ENCODE measurements at places on chromosomes 13 and 19.
A peak's percentile ranks its signal among the peaks of the same experiment; 100 is the strongest.

- no peak for DNase-seq
Measured at GRCh38 chr19:1107661-1108261, 4.0 kb downstream of the GPX4 start.

DNA sequence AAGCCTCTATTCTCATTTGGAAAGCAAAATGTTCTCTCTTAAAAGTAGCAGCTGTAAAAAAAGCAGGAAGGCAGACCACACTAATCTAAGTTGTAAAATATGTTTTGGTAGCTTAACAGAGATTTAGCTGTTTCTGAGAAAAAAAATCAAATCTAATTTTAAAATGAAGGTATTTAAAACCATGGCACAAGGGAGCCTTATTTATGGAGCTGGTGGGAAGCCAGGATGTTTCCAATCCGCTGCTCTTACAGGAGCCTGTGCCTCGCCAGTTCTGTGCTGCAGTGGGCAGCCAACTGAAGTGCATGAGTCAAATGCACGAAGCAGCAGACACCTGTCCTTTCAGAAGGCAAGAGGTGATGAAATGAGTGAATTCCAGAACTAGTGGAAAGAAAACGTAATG is 28.2 kb downstream of the GPC6 start:
- no peak for DNase-seq

DNA sequence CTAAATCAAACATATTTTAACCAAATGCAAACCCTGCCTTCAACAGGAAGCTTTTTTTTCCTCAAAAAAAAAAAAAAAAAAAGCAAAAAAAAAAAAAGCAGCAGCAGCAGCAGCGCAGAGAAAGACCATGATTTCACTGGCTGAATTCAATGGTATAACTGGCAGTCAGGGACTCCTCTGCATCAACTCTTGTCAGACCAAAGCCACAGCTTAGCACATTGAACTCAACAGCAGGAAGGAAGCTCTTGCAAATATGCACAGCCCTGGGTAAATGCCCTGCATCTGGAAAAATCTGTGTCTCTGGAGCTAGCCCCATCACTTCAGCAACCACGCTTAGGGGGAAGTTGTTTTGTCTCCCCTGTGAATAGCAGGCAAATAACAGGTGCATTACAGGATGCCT is 17.6 kb upstream of the DHRS12 start:
- DNase-seq: no peak

- no peak for DNase-seq
Measured at GRCh38 chr13:44022196-44022595, 142.5 kb downstream of the LACC1 start.

DNA sequence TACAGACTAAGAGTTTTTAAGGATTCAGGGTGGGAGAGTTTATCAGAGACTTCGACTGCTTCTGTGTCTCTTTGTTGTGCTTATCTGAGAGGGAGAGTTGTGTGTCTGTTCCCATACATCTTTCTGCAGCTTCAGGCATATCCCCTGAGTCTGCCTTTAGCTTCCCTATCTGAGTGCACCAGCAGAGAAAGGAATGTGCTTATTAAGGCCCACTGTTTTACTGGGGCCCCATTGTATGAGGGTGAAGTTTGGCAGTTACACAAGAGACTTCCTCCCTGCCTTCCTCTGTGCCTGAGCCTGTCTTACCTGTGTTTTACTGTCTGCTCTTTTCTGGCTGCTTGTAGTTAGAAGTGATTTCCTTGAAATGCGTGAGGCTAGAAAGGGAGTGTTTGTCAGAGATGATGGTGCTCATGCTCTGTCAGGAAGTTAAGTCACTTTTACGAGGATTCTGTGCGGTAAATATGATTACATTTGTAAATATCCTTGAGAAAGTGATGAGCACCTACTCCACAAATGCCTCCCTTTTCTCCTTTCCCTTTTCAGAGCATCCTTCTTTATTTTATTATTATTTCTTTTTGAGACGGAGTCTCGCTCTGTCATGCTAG is 1228.9 kb upstream of the MIR17HG start:
- no peak for DNase-seq

- peak; percentile 92 for DNase-seq
Measured at GRCh38 chr19:41951686-41952172, 7.4 kb downstream of the RABAC1 start.

DNA sequence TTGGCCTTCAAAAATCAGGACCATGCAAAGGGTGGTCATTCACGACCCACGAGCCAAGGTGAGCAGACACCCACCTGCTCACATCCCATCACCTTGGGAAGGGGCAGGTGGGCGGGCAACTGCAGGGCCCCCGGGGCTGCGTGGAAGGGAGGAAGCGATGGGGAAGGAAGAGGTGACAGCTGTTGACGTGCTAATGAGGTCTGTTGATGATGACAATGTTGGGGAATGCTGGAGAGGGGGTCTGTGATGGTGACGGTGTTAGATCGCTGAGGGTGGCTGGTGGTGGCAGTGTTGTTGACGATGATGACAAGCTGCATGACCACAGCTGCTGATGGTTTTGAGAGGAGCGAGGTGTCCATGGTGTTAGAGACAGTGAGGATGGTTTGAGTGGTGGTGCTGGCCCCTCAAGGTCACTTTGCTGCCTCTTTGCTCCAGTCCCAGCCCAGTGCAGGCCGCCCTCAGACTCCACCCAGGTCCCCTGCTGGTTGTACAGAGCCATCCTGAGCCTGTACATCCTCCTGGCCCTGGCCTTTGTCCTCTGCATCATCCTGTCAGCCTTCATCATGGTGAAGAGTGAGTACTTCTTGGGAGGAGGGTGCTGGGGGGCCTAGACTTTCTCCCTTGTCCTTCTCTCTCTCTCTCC is 900 bp downstream of the MCEMP1 start:
- no peak for DNase-seq

DNA sequence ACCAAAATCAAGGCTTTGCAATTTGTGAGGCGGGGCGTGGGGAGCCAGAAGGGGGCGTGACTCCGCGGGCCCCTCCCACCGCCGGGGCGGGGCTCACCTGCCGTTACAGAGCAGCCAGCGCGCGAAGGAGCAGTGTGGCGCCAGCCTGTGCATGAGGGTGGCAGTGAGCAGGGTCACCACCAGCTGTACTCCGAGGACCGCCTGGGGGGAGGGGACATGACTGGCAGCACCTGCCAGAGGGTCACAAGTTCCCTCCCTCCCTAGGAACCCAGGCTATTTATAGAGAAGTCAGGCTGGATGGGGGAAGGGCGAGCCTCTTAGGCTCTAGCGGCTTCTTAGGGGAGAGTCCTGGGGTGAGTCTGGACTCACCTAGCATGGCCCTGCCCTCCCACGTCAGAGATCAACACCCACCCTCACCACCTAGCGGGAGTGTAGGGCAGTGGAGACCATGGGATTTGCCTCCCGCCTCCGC is 3.6 kb downstream of the TMEM161A start:
- no peak for DNase-seq

DNA sequence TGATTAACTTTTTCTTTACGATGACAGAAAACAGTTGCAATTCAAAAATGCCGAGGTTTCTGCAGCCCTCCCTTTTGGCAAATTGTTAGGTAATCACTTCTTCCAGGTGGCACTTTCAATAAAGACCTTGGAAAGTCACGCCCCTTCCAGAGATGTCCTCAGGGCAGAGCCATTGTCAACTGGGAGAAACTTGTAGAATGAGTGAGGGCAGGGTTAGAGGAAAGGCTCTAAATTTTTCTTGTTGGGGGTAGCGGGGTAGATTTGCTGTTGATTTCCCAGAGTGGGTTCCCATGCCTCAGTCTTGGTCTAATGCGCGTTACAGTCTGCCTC is 421.1 kb downstream of the FGF9 start:
- DNase-seq: no peak

- DNase-seq: peak; percentile 85
Measured at GRCh38 chr13:43023289-43023963, at the start of gene DNAJC15. Gene DNAJC15 (plus strand): TSS chr13:43023586. CDS start chr13:43023627, 41 bp downstream.

DNA sequence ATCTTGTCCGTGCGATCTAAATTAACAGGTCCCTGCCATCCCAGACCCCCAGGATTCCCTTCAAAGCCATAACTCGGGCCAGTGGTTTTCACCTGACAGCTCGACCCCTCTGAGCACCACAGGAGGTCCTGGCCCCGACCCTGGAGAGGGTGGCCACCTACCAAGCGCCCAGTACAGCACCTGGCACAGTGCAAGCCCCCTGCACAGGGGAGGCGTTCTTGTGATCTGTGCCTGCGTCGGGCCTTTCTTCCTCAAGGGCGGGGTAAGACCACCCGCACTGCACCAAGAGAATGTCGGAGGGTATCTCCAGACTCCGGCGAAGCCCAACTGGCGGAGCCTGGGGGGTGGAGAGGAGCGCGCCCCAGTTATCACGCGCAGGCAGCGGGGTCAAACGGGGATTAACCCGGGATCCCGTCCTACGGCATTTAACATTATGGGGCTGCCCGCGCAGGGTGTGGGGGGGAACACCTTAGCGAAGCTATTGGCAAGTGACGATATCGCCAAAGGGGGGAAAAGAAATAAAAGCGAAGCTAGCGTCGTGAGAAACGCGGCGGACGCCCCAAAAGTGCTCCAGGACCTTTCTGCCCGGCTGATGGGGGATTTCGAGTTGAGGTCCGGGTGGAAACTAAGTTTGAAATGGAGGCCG is 1.3 kb upstream of the HNRNPL start:
- DNase-seq: no peak

DNA sequence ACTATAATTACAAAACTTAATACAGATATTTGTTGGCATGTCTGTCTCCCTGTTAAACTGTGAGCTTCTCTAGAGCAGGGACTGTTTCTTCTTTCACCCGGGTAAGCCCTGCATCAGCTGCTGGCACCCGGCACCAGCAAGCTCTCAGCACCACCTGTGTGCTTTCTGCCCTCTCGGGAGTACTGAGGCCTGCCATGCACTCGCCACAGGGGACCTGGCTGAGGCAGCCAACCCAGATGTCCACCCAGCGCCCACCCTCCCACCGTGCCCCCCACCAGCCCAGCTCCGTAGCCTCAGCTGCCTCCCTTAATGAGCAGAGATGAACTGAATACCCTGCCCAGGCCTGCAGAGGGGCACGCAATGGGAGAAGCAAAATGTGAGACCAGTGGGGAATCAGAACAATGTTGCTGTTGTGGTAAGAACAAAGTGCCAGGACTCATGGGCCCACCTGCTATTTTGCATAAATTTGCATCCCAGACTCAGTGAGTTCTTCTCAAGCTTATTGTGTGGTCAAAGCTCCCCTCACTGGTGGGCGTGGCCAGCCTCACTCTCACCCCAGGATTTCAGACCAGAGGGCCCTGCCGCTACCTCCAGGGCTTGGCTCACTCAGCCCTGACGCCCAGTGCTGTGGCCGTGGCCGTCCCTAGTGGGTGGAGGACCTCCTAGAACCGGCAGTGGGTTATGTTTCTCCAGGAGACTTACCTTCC is 14.6 kb upstream of the SERPINE3 start:
- DNase-seq: no peak

- no peak for DNase-seq
Measured at GRCh38 chr19:47661161-47661560, 52.1 kb upstream of the EHD2 start.

- DNase-seq: no peak
Measured at GRCh38 chr13:35851356-35851755, 279.8 kb downstream of the DCLK1 start.

GRCh38 chr19:34673590-34673989 is 3.4 kb downstream of the SCGB2B2 start:
- no peak for DNase-seq

DNA sequence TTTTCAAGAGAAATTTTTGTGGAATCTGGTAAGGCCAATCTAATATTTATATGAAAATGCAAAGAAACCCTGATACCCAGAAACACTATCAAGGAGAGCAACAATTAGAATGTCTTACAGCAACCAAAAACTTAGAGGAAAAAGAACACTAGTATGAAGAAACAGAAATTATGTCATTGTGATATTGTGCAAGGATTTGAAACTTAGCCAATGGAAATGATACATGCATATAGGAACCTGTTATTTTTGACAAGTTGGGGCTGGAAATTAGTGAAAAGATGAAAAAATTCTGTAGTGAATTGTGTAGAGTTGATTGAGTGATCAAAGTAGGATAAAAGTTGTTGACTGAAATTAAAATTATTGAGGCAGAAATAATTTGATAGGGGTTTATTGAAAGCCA is 792.6 kb upstream of the SLITRK6 start:
- DNase-seq: no peak

- DNase-seq: no peak
Measured at GRCh38 chr19:13637664-13638063, 126.7 kb upstream of the MRI1 start.

DNA sequence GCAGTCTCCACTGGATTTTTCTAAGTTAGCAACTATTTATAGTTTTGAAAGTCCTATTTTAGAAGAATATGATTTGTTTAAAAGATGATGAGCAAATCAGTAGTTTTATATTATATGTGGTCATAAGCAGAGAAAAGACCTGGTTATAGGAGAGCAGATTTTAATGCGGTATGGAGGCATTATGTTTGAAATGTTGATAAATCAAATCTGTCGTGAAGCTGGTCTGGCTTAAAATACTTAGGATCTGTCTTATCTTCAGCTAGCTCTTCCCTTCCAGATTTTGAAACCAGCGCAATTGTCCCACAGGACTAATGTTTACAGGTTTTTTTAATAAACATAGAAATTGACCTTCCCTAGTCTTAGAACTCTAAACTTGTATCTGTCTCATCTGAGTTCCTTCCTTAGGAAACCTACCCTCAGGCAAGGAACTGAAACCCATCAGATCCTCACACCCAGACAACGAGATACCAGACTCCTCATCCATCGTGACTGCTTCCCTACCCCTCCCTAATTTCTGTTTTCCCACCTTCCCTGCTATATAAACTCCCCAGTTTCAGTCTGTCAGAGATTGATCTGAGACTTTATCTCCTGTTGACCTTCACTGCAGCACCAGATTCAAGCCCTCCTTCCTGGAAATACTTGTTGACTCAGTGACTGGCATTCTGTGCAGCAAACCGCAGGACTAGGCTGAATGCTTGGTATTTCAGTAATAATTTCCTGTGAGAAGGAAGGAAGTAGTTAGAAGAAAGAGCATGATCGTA is 37.8 kb upstream of the CXCL17 start:
- peak; percentile 19 for DNase-seq

DNA sequence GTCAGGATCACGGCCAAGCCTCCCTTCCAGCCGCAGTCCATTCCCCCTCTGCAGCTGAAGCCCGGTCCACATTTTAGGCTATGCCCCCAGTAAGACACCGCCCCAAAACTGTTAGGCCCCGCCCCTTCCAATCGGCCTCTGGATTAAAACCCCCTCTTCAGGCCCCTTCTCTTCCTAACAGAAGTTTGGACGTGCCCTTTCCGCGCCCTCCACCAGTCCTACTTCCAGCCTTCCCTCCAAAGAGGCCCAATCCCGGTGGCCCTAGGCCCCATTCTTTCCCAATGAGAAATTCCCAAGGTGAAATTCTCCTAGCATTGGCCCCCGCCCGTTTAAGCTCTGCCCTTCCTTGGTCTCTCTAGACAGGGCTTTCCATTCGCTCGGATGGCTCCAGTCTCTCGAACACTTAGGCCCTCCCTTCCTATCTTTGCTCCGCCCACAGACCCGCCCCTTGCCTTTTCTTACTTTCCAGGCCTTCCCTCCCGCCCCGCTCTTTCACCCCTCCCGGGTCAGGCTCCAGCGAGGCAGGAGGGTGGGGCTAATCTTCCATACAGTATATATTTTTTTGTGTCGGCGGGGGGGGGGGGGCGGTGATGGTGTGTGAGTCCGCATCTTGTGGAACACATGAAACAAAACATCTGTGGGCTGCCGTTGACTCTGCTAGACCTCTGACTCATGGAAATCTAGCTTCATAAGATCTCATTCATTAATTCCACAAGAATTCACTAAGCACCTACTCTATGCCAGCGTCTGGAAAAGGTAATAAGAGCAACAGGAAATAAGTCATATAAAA is 13.6 kb downstream of the LTBP4 start:
- DNase-seq: peak; percentile 93
